ENCODE measurements at places on chromosomes 3 and 15. TPM values are rescaled to one million over a fixed set of nuclear protein-coding genes. Genes with fewer than 3 reads are reported as not detected.

DNA sequence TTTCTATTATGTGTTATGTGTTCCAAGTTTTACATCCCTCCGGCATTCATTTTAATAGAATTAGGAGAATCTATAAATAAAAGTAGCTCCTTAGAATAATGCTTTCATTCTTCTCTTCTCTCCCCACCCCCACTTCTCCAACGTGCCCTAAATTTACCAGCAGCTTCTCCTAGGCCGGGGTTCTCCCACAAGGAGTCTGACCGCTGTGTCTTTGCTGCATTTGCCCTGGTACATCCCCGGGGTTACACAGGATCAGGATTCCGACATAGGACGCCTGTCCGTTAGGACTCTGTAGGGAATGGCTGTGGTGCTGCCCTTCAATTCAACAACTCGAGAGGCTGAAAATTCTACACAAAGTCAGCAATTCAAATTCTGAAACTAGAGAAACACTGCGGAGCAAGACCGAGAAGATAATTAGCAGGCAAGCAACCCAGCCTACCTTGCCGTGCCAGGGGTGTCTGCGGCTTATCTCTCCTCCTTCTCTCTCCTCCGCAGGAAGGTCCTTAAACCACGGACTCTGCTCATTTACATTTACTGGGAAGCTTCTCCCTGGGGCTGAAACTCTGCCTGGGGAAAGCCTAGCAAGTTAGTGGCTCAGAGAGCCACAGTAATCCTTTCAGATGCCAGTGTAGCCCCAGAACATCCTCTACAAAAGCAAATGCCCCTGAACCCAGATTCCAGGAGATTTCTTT lies 18.8 kb downstream of the PCSK6 start:
- no peak for DNase-seq

GRCh38 chr15:56783156-56783856 lies 50.0 kb upstream of the ZNF280D start:
- no peak for DNase-seq

The CX3CR1 gene
- total RNA-seq, result 0.42 TPM

DNA sequence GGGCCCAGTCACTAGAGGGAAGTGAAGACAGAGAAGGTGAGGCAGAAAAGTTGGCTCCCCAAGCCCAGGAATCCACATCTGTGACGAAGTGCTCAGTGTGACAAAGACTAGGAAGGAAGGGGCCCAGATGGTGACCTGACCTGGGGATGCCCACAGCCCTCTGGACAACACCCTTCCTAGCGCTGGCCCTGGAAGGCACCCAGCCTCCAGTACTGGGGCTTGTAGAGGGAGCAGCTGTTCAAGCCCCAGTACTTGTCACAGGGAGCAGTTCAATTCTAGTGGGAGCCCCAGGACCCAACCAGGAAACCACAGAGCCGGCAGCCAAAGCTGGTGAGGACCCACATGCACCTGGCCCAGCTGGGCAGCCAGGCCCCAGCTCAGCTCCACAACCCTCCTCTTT lies 190.8 kb downstream of the XXYLT1 start:
- DNase-seq, result no peak

Measured in CD8-positive, alpha-beta T cell (primary cell).